Tibial artery (tissue), 4 donors: ENCODE measurements at places on chromosomes 12 and 14.

DNA sequence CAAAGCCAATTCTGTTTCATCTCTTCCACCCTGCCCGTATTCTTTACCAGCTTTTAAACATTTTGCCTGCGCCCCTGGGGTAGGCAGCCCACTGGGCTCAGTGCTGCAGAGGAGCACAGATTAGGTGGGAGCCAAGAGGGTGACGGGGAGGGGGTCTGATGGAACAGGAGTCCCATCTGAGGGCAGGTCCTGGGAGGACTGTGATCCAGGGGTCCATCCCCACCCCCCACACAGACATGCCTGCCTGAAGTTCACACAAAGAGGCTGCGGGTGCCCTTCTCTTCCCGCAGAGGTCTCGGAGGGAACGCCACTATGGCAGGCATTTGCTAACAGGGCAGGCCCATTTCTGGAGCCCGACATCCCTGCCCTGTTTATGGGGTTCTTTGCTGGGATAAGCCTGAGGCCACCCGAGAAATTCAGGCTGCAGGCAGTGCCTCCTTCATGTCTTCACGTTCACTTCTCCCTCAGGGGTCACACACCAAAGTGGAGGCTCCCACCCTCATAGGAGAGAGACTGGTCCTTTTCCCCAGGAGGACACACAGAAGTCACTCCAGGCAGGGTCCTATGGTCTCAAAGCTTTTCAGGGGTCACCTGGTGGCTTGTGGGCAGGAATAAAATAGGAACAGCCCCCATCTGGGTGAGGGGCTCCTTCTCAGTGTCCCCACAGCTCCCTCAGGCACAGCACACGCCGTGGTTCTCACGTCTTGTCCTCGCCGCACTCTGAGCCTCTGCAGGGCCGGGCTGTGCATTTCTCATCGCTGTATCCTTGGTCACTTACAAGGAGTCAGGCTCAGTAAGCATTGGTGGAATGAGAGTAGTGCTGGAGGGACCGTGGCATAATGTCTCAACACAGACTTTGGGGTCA, 12.9 kb downstream of the VASH1 start:
- peak; percentile 67 for DNase-seq

- no peak for DNase-seq
Observed at GRCh38 chr14:90426663-90427062, 29.8 kb downstream of the CALM1 start.

- DNase-seq: peak; percentile 92
Observed at GRCh38 chr12:130920723-130921381, 32.9 kb upstream of the ADGRD1 start.

DNA sequence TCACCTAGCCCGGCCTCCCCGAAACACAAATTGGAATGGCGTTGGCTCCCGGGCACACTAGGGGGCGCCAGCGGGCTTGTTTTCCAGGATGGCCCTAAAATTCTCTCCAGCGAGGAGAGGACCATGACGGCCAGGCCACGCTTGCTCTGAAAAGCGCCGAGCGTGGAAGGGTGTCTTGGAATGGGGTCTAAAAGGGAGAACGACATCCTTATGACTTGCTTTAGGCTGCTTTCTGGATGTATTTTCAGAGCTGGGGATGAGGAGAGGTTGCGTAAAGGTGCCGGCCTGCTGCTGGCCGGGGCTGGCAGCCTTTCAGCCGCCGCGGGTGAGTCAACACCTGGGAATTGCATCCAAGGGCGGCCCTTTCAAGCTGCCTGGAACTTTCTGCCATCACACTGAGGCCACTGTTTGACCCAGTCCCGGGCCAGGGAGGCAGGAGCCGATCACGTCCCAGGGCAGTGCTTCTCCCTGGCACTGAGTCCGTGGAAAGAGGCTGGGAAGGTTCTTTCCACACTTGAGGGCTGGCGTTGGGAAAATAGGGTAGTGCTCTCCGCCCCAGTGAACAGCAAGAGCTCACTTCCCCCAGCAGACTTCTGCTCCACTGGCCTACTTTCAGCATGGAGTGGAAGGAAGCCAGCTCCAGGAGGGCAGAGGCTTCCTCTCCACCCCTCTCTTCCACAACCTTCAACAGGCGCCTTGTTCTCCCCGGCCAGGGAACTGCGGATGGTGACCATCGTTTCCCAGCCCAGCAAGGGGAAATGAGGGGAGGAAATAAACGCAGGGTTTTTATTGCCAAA, 216.2 kb downstream of the TTC8 start:
- peak; percentile 90 for DNase-seq

GRCh38 chr14:60106339-60106738, 14.6 kb downstream of the PCNX4 start:
- DNase-seq: no peak

DNA sequence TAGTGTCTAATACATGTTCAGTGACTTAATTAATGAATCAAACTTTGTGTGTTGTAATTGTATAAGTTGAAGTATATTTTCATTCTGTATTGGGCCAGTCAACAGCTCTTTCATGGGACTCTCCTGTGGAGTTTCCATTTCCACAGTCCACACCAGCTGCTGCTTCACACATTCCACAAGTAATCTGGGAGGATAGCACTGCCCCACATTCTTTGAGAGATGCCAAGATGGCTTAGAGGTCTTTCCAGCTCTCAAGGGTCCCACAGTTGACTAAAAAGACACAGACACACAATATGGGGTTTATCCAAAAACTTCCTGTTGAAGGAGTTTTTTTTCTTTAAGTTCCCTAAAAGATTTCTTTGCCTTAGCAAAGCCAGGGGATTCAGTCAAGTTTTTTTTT, 408.3 kb downstream of the AACS start:
- no peak for DNase-seq

GRCh38 chr14:93993382-93993781, 3.7 kb upstream of the CCDC197 start:
- DNase-seq: no peak

DNA sequence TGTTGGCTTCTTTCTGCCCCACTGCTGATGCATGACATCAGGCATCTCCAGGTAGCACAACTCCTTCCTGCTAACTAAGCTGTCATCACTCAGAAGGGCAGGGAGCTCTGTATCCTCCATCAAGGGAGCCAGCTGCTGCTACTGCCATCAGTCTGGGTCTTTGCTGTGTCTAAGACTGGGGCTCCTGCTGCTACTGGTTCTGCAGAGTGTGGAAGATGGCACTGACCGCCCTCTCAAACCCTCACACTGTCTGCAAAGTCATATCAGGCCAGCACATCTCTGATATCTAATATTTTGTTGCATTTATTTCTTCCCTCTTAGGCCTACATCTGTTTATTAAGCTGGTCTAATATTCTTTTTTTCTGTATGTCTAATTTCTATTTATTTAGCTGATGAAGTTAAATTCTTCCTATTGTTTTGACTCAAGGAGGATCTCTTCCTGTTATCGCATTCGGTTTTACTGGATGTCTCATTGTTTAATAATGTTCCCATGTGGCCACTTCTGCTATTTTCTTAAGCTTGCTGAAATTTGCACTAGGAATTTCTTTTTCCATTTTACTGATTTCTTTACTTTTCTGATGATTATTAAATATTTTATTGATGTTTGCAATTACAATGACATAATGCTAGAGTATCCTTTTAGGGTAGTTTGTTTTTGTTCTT, 7.6 kb upstream of the E2F7 start:
- no peak for DNase-seq

DNA sequence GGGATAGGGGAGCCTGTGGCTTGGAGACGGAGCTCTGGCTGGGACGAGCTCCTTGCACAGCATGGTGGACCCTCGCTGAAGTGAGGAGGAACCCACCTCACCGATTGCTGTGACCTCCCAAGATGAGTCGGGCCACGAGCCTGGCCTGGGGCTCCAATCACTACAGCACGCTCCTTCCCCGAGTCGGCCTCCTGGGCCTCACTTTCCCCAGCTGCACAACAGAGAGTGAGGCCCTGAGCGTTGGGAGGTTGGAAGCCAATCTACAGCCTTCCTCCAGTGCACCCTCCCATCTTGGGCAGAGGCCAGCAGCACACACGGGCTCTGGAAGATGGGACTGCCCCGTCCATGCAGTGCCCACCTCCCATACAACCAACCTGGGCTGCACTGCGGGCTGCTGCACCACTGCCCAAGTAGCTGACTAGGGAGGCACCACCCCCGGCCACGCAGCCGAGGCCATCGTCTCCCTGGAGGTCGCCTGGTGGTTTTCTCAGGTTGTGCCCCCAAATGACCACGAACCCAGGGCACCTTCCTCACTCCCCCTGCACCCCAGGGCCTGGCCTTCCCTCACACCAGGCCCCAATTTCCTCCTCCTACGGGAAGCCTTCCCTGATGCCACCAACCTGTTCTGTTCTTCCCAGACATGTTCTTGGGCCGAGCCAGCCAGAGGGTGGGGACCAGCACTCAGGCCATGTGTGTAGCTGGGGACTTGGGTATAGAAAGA, 152.3 kb upstream of the C14orf180 start:
- no peak for DNase-seq

DNA sequence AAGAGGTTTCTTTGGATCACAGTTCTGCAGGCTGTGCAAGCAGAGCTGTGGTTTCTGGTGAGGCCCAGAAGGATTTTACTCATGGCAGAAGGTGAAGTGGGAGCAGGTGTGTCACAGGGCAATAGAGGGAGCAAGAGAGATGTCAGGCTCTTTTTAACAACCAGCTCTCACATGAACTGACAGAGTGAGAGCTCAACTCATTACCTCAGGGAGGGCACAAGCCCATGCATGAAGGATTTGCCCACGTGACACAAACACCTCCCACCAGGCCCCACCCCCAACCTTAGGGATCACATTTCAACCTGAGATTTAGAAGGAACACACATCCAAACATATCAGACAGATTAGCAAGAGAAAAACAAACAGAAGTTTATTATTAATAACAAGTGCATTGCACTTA, 470.4 kb downstream of the GALC start:
- DNase-seq: no peak

DNA sequence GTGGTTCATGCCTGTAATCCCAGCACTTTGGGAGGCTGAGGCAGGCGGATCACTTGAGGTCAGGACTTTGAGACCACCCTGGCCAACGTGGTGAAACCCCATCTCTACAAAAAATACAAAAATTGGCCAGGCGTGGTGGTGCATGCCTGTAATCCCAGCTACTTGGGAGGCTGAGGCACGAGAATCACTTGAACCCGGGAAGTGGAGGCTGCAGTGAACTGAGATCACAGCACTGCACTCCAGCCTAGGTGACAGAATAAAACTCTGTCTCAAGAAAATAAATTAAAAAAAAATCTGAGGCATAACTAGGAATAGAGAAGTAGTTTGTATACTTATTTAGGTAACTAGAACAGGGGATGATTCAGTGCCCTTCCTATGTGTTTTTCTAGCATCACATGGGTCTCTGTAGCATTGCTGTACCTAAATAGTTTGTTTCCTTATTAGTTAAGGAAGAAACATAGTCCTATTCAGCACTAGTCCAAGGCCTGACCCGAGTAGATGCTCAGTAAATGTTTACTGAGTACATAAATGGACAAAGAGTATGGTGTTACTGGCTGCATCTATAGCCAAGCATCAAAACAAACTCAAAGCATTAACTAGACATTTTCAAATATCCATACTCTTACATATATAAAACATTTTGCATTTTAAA, 21.7 kb downstream of the TAOK3 start:
- DNase-seq: no peak

DNA sequence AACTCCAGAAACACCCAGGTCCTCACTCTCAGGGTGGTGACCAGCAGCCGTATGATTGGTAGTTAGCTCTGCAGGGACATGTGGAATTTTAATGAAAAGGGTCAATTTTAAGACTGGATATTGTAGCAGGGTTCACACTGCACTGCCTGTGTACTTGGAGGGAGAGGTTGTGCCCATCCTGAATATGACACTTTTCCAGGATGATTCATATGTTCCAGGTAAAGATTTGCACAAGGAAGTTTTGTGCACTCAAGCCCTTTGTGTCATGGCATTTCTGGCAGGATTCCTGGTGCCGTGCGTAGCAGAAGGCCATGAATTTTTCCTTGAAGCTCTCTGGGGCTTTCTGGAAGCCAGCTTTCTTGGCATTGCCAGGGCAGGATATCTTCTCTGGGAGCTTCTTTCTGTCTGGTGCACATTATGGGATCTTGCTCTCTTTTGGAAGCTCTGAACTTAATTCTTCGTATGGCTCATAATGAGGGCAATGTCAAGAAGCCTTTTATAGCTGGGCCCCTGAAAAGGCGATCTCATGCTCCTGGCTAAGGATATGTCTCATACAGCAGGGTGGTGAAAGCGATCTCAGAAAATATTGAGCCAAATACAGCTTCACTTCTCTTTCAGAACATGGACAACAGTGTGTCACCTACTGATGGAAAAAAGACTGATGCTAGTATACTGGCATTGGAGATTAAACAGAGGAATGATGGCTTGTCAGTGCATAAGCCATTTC, 1133.9 kb downstream of the AACS start:
- DNase-seq: no peak

DNA sequence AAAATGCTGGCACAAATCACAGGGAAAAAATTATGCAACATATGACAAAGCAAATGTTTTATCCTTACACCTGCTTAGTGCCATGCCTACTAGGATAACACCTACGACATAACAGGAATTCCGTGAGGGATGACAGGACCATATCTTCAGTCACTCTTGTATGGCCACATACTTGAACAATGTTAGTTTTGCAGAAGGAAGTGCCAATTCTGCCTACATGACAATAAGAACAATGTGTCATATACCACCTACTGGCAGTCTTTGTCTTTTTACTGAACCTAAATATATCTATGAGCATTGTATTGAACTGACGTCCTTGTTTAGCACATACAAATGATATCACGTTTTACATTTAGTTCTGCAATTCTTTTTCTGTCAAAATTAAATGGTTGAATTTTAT, 234.0 kb downstream of the ADAMTS20 start:
- no peak for DNase-seq

- DNase-seq: no peak
Observed at GRCh38 chr12:54429014-54429471, 10.0 kb upstream of the ITGA5 start.

GRCh38 chr14:98893675-98894074, 378.3 kb downstream of the BCL11B start:
- DNase-seq: no peak

- DNase-seq: no peak
Observed at GRCh38 chr14:101083564-101084435, 180.3 kb upstream of the RTL1 start.

GRCh38 chr12:92547906-92548305, 154.9 kb upstream of the PLEKHG7 start:
- DNase-seq: no peak

- no peak for DNase-seq
Observed at GRCh38 chr14:54665946-54666345, 99.0 kb downstream of the SAMD4A start.

DNA sequence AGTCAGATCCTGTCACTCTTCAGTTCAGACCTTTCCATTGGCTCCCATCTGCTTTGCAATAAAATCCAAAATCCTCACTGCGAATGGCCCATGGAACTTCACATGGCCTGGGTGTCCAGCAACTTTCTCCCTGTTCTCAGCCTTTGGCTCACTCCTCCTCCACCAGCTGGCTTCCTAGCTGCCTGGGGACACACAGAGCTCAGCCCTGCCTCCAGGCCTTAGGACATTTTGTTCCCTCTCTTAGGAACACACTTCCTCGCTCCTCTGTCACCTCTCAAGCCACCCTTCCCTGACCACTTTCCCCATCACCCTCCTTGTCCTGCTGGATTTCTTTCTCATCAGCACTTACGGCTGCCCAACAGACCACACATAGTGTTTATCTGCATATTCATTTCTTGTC, 419.6 kb downstream of the MED13L start:
- DNase-seq: no peak
